ENCODE measurements at places on chromosomes 1 and 21. TPM values are rescaled to one million over a fixed set of nuclear protein-coding genes. Genes with fewer than 3 reads are reported as not detected.
A peak's percentile ranks its signal among the peaks of the same experiment; 100 is the strongest.

The CYP2J2 gene
- total RNA-seq = 1.0 TPM

GRCh38 chr1:230399321-230400006, 26.7 kb downstream of the PGBD5 start:
- H3K27ac ChIP-seq = no peak overlapping the region
- no peaks in the 10 kb centered on the region for H3K36me3 ChIP-seq
- no peak overlapping the region for H3K4me3 ChIP-seq
- DNase-seq = no peak

GRCh38 chr1:21852282-21853130, 40.4 kb downstream of the LDLRAD2 start:
- no peaks in the 10 kb centered on the region for H3K27me3 ChIP-seq
- H3K4me1 ChIP-seq = no peaks in the 10 kb centered on the region
- no peak overlapping the region for H3K4me3 ChIP-seq
- H3K36me3 ChIP-seq = peaks cover 4% of the 10 kb centered on the region
- no peak overlapping the region for H3K27ac ChIP-seq

DNA sequence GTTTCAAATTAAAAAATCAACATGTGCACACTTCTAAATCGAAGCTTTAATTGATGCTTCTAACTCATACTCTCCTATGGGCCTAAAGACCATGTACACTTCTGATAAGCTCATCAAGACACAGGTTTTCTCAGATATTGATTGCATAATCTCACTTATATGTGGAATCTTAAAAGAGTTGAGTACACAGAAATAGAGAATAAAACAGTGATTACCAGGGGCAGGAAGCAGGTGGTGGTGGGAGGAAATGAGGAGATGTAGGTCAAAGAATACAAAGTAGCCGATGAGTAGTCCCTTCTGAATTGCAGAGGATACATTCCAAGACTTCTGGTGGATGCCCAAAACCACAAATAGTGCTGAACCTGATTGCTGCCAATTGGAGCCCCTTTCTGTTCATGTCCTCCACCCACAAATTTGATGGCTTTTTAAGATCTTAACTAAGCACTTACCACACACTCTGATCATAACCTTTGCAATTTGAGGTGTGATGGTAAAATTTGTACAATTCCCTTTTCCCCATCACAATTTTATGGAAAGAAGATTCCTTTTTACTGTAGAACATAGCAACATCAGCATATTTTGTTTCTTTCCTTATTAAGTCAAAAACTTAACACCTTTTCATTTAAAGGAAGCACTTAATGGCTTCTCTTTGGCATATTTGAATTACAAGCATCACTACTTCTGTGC, 3.3 kb upstream of the CD1B start:
- no peak for DNase-seq
- no peak overlapping the region for H3K4me3 ChIP-seq
- H3K27ac ChIP-seq = no peak overlapping the region
- H3K36me3 ChIP-seq = no peaks in the 10 kb centered on the region
- H3K27me3 ChIP-seq = no peaks in the 10 kb centered on the region

DNA sequence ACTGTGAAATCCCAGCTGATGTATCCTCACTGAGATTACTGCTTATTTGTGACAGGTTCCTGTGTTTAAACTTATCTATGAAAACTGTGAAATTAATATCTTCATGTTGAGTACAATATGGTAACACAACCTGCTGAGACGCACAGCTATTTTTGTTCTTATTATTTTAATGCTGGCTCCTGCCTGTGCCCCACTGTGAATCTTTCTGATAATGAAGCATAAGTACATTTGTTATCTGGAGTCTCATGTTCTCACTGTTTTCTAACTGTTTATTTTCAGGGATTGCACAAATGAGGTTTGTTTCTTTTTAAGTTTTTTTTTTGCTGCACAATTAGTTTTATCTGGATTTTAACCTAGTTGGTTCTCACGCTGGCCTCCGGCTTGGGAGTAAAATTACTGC, 39.9 kb upstream of the IFNAR2 start:
- H3K27ac ChIP-seq = no peak overlapping the region
- H3K27me3 ChIP-seq = no peaks in the 10 kb centered on the region
- no peak for DNase-seq
- H3K4me3 ChIP-seq = no peak overlapping the region
- H3K36me3 ChIP-seq = no peaks in the 10 kb centered on the region

DNA sequence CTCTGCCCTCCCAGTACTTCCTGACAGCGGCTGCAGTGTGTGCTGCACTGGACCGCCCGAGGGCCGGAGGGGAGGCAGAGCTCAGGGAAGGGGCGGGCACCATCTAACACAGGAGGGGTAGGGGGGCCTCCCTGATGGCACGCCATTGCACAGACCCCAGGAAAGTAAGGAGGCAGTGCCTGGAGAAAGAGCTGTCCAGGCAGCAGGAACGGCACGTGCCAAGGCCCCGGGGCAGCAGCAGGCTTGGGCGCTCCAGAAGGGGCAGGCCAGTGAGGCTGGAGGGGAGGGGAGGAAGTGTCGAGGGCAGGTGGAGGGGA, 110.7 kb downstream of the CRYAA start:
- no peak for DNase-seq
- no peaks in the 10 kb centered on the region for H3K27me3 ChIP-seq
- H3K4me3 ChIP-seq = no peak overlapping the region
- no peaks in the 10 kb centered on the region for H3K4me1 ChIP-seq
- no peak overlapping the region for H3K27ac ChIP-seq

- no peak overlapping the region for H3K27ac ChIP-seq
- no peak for DNase-seq
- no peak overlapping the region for H3K4me3 ChIP-seq
- no peaks in the 10 kb centered on the region for H3K4me1 ChIP-seq
- no peaks in the 10 kb centered on the region for H3K27me3 ChIP-seq
These were observed 23.7 kb downstream of the RNU5D-1 start for GRCh38 chr1:44707112-44707881.

- no peak for DNase-seq
- H3K36me3 ChIP-seq = no peaks in the 10 kb centered on the region
- no peaks in the 10 kb centered on the region for H3K27me3 ChIP-seq
- no peak overlapping the region for H3K27ac ChIP-seq
- no peaks in the 10 kb centered on the region for H3K4me1 ChIP-seq
- no peak overlapping the region for H3K4me3 ChIP-seq
These were observed 77.2 kb upstream of the SIPA1L2 start for GRCh38 chr1:232707142-232707541.

DNA sequence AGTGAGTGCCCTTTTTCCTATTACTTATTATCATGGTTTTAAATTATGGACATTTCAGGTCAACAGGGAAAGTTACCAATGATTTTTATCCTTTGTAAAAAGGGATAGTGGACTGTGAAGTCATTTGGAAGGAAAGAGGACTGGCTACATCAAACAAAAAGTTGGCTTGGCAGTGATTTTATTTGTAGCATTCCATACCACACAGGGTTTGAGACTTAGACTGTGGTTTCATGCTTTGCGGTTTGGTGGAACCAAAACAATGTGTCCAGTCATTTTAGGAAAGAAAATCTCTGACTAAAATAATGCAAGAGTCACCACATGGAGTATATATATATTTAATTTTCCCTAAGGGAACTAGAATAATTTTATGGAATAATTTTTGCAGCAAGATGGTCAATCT, 239.5 kb downstream of the HMCN1 start:
- no peaks in the 10 kb centered on the region for H3K36me3 ChIP-seq
- no peaks in the 10 kb centered on the region for H3K27me3 ChIP-seq
- no peaks in the 10 kb centered on the region for H3K4me1 ChIP-seq

DNA sequence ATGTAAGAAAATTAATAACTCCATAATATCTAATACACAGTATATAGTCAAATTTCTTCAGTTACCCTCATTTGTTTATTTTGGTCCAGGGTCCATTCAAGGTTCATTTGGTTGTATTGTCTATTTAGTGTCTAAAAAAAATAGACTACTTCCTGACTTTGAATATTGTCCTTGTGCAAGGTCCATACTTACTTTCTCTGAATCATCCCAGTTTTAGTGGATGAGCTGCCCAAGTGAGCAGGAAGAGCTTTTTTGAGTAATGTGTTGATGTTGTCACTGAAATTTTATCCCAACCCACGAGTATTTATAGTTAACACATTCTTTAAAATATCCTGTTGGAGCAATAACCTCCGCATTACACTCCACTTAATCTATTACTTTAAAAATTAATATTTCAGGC, 45.6 kb upstream of the FASLG start:
- no peaks in the 10 kb centered on the region for H3K27me3 ChIP-seq
- H3K36me3 ChIP-seq = no peaks in the 10 kb centered on the region
- no peak for DNase-seq
- H3K27ac ChIP-seq = no peak overlapping the region
- no peak overlapping the region for H3K4me3 ChIP-seq

The CHRM3 gene
- 2.9 TPM for total RNA-seq

The ASCL5 gene
- not detected for total RNA-seq

DNA sequence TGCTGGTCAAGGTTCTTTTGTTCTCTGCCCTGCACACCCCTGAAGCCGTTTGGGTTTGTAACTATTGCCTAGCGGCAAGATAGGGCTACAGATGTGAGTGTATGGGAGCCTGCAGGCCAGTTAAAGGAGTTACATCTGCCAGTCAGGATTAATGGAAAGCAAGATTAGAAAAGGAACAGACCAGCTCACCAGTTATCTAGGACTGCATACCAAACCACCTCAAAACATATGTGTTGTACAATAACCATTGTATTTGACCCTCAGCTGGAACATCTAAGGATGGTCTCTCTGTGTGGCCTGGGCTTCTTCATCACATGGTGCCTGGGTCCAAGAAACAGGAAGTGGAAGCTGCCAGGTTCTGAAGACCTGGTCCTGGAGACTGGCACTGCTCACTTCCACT, 52.5 kb upstream of the FBXO28 start:
- no peak for DNase-seq
- no peak overlapping the region for H3K27ac ChIP-seq
- H3K27me3 ChIP-seq = no peaks in the 10 kb centered on the region
- H3K36me3 ChIP-seq = no peaks in the 10 kb centered on the region
- no peak overlapping the region for H3K4me3 ChIP-seq

The CD244 gene
- total RNA-seq = 1.8 TPM

DNA sequence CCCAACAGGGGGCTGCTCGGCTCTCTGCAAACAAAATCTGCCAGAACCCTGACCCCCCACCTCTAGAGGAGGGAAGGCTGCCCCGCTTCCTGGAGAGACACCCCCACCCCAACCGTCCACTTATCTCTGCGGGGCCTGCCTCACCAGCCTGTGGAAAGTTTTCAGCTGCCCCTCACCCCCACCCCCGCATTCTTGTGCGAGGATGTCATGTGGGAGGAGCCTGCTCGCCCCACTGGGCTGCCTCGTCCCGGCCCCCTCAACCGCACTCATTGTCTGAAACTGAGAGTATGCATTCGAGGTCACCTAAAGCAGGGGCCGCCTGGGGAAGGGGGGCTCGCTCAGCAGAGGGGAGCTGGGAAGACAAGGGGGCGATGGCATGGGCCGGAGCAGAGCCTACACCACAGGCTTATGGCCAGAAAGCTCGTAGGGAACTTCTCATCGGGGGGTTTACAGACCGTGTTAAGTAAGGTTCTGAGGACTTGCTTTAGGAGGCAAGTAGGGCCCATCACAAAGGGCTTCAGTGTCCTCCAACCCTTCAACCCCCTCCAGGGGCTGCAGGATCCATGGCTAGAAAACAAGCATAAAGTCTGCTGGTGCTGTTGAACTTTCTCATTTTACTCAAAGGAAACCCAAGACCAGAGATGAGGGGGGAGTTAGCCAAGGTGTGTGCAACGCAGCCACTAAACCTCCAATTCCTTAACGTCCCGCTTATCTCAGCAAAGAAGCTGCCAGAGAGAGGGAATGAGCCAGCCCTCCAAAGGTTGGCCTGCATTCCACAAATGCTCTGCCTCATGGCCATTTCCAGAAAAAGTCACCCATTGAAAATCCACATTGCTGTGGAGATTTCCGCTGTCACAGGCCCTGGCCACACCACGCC, 9.4 kb downstream of the EPHA2 start:
- peak overlapping the region; percentile 79 for H3K27ac ChIP-seq
- H3K27me3 ChIP-seq = no peaks in the 10 kb centered on the region
- H3K4me1 ChIP-seq = peaks cover 57% of the 10 kb centered on the region
- H3K4me3 ChIP-seq = peak overlapping the region; percentile 42
- peak; percentile 96 for DNase-seq
- H3K36me3 ChIP-seq = peaks cover 30% of the 10 kb centered on the region

The SFN gene
- total RNA-seq = 44.7 TPM

DNA sequence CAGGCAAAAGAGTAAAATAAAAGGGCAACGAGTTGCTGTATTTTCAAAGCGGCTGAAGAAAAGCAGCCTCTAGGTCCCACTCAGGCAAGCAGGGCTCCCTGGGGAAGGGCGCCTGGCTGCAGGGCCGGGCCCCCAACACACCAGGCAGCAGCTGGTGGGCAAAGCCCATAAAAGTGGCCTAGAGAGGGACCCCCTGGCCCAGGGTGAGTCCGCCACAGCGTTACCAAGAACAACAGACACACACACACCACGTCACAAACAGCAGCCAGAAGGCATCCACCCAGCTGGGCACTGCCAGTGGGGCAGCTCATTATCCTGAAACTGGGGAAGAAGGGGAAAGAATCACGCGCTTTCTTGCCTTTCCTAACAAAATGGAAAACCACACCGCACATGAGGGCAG, 4.7 kb downstream of the SUMO3 start:
- no peaks in the 10 kb centered on the region for H3K27me3 ChIP-seq
- DNase-seq = no peak
- peaks cover 3% of the 10 kb centered on the region for H3K36me3 ChIP-seq
- no peak overlapping the region for H3K4me3 ChIP-seq

GRCh38 chr1:16068356-16069270, 4.8 kb downstream of the FAM131C start:
- no peaks in the 10 kb centered on the region for H3K36me3 ChIP-seq
- H3K27ac ChIP-seq = peak overlapping the region; percentile 8
- H3K4me1 ChIP-seq = peaks cover 26% of the 10 kb centered on the region
- no peak for DNase-seq

The AGRN gene
- total RNA-seq = 261 TPM
